ENCODE measurements at places on chromosomes 2 and 18. TPM values are rescaled to one million over a fixed set of nuclear protein-coding genes. Genes with fewer than 3 reads are reported as not detected.

- peaks cover 2% of the 10 kb centered on the region for H3K27me3 ChIP-seq
- DNase-seq: no peak
- no peak overlapping the region for H3K27ac ChIP-seq
These were observed 149.4 kb downstream of the TNS1 start for GRCh38 chr2:217853301-217853881.

DNA sequence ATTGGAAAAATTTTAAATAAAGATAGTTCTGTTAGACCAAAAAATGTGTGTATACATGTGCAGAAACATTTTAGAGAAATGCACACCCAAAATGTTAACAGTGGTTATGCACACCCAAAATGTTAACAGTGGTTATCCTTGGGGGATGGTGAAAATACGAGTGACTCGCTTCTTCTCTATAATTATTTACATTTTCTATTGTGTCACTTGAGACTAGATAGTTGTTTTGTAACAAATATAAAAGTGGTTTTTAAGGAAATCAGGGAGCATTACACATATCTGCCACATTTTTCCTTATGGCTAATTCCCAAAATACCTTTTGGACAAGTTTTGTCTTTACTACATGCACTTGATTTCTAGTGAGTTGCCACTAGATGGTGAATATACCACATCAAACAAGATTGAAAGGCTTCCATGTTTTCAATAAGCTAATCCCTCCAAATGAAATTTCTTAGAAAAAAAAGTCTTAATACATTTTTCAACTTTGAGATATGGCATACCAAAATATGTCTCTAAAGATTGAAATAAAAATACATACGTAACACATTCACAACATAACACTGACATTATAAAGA is 9.0 kb upstream of the HIBCH start:
- H3K27me3 ChIP-seq: peaks cover 10% of the 10 kb centered on the region
- no peak overlapping the region for H3K27ac ChIP-seq
- no peaks in the 10 kb centered on the region for H3K36me3 ChIP-seq
- DNase-seq: no peak
- no peak overlapping the region for H3K4me3 ChIP-seq
- H3K4me1 ChIP-seq: no peaks in the 10 kb centered on the region

GRCh38 chr2:929011-929735 is 21.5 kb upstream of the SNTG2 start:
- no peak overlapping the region for H3K27ac ChIP-seq
- H3K36me3 ChIP-seq: no peaks in the 10 kb centered on the region
- H3K4me3 ChIP-seq: no peak overlapping the region

GRCh38 chr2:167508709-167509108 is 620.4 kb downstream of the XIRP2 start:
- no peaks in the 10 kb centered on the region for H3K4me1 ChIP-seq
- H3K27me3 ChIP-seq: no peaks in the 10 kb centered on the region
- DNase-seq: no peak
- no peak overlapping the region for H3K27ac ChIP-seq
- H3K36me3 ChIP-seq: no peaks in the 10 kb centered on the region
- no peak overlapping the region for H3K4me3 ChIP-seq

DNA sequence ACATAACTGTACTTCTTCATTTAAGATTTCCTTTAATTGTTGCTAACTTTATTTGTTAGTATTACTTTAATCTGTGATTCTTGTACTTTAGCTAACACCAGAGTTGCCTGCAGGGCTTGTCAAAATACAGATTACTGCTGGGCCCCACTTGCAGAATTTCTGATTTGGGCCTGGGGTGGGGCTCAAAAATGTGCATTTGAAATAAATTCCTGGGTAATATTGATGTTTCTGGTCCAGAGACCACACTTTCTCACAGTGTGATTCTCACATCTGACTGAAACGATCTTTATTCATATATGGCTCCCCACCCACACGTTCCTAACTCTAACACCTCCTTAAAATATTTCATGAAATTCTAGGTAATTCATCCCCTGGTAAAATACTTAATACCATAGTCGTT is 452.6 kb upstream of the ACVR2A start:
- peaks cover 3% of the 10 kb centered on the region for H3K27me3 ChIP-seq
- H3K27ac ChIP-seq: no peak overlapping the region
- no peak for DNase-seq
- H3K4me3 ChIP-seq: no peak overlapping the region

DNA sequence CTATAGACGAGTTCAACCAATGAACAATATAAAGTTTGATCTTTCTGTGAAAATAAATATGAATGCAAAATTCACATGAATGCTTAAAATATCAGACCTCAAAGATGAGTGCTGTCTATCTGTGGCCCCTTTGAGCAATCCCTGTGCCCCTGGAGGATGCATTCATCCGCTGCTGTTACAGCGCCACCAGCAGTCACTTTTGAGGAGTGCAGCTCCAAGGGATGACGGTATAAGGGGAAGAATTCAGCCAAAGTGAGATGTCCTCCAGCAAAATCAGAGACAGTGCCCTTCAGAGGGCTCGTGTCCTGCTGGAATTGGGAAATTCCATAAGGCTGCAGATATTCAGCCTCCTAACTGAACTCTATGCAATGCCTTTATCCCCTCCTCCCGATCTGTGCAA is 12.0 kb upstream of the CHRNA1 start:
- no peak overlapping the region for H3K4me3 ChIP-seq
- no peaks in the 10 kb centered on the region for H3K27me3 ChIP-seq
- peak; percentile 44 for DNase-seq
- no peak overlapping the region for H3K27ac ChIP-seq

DNA sequence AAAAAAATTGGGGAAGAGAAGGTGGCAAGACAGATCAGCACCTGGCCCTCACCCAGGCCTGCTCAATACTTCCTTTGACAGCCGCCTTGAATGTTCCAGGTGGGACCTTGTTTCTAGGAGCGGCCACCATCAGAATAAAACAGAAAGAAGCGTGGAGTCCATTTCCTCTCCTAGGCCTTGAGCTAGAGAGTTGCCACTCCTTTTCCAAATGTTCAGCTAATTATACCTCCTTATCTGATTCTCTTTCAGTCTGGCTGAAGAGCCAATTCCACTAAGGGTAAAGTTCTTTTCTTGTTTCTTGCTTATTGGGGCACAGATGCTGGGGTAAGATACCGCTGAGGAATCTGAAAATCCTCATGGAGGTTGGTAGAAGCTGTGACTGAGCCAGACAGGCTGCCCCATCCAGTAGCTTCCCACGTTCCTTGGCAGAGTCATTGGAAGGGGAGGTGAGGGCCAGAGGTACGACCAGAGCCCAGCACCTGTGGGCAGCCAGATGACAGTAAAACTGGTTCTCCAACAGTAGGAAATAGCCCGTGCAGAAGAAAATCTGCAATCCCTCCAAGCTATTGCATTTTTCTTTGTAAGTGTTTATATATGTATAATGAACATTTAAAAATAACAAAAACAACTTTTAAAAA is 51.5 kb downstream of the PLB1 start:
- DNase-seq: no peak
- H3K27me3 ChIP-seq: no peaks in the 10 kb centered on the region
- H3K4me1 ChIP-seq: peaks cover 22% of the 10 kb centered on the region
- H3K27ac ChIP-seq: no peak overlapping the region
- no peaks in the 10 kb centered on the region for H3K36me3 ChIP-seq

- no peaks in the 10 kb centered on the region for H3K27me3 ChIP-seq
- peaks cover 85% of the 10 kb centered on the region for H3K4me1 ChIP-seq
- H3K4me3 ChIP-seq: no peak overlapping the region
- peak overlapping the region; percentile 83 for H3K27ac ChIP-seq
- peaks cover 37% of the 10 kb centered on the region for H3K36me3 ChIP-seq
- DNase-seq: no peak
These were observed 29.2 kb downstream of the ANKRD44 start for GRCh38 chr2:197281421-197281820.

- no peaks in the 10 kb centered on the region for H3K36me3 ChIP-seq
- no peak overlapping the region for H3K27ac ChIP-seq
- no peak overlapping the region for H3K4me3 ChIP-seq
- DNase-seq: peak; percentile 32
- peaks cover 39% of the 10 kb centered on the region for H3K27me3 ChIP-seq
These were observed 38.5 kb upstream of the ATP8B1 start for GRCh38 chr18:57841568-57841967.

DNA sequence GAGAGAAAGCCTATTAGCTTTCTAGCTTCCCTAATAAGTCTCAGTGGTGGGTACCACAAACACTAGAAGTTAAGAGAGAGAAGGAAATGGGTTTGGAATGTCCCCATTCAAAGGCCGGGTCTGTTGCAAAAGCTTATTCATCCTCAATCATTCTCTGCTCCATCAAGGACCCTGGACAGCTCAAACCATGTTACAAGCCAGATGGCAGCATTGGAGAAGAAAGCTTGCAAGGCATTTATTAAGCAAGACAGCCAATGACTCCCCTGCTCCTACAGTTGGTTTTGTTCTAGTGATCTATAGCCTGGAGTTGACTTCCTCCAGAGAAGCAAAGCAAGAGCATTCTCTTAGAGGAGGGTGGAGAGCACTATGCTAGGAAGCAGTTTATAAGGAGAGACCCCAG is 86.9 kb upstream of the LMAN1 start:
- DNase-seq: no peak
- H3K27ac ChIP-seq: no peak overlapping the region
- H3K4me1 ChIP-seq: no peaks in the 10 kb centered on the region
- peaks cover 11% of the 10 kb centered on the region for H3K27me3 ChIP-seq
- no peak overlapping the region for H3K4me3 ChIP-seq

DNA sequence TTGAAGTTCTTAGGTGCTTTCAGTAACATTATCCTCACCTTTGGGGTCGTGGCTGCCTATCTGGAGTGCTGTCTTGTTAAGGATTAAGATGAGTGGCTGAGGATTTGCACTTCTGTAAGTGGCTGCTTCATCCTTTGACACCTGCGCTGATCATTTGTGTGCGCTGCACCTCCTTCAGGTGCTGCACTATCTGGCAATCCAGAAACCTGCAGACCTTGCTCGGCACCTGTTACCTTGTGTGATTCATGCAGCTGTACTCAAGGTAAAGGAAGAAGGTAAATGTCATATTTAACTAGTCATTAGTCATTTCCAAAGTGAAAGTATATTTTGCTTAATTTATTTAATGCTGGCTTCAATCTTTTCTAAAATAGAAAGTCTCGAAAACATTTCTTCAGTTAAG is 110.3 kb downstream of the RAB3GAP1 start:
- H3K36me3 ChIP-seq: peaks cover 41% of the 10 kb centered on the region
- no peaks in the 10 kb centered on the region for H3K27me3 ChIP-seq
- DNase-seq: no peak
- peaks cover 10% of the 10 kb centered on the region for H3K4me1 ChIP-seq

DNA sequence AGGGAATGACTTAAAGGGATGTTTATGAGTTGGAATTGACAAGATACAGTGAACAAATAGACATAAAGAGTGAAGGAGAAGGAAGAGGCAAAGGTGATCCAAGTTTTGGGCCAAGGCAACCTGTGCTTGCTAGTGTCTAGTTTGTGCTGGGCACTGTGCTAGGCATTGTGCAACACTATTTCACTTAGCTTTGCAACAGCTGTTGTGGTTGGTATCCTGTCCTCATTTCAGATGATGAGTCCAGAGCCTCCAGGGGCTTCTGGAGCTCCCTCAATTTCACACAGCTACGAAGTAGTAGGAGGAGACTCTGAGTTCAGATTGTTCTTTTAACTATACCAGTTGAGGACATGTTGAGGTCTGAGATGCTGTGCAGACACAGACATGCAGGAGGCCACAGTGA is 18.1 kb upstream of the LOXHD1 start:
- H3K4me3 ChIP-seq: no peak overlapping the region
- no peak for DNase-seq
- H3K27ac ChIP-seq: no peak overlapping the region
- peaks cover 2% of the 10 kb centered on the region for H3K27me3 ChIP-seq
- no peaks in the 10 kb centered on the region for H3K36me3 ChIP-seq

DNA sequence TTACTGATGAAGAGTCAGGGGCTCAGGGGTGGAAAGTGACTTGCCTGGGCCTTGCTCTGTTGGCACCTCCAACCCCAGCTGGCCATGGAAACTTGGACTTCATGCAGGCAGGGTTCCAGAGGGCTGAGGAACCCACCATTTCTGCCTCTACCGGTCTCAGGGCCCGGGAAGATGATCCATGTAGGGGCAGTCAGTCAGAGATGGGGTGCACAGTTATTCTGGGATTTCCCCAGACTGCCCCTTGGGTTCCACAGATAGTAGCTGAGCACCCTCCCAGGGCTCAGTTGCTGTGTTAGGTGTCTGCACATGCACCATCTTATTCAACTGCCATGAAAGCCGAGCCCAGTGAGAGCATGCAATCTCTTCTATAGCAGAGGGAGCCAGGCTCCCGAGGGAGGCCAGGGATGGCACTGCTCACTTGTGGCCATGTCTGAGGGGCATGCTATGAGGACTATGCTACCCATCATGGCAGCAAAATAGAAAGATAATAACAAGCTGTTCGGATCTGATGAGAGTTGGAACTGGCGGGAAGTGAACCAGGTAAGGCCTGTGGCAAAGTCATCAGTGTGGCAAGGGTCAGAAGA is 37.3 kb downstream of the RHOB start:
- peaks cover 2% of the 10 kb centered on the region for H3K27me3 ChIP-seq
- H3K27ac ChIP-seq: no peak overlapping the region
- no peaks in the 10 kb centered on the region for H3K36me3 ChIP-seq

DNA sequence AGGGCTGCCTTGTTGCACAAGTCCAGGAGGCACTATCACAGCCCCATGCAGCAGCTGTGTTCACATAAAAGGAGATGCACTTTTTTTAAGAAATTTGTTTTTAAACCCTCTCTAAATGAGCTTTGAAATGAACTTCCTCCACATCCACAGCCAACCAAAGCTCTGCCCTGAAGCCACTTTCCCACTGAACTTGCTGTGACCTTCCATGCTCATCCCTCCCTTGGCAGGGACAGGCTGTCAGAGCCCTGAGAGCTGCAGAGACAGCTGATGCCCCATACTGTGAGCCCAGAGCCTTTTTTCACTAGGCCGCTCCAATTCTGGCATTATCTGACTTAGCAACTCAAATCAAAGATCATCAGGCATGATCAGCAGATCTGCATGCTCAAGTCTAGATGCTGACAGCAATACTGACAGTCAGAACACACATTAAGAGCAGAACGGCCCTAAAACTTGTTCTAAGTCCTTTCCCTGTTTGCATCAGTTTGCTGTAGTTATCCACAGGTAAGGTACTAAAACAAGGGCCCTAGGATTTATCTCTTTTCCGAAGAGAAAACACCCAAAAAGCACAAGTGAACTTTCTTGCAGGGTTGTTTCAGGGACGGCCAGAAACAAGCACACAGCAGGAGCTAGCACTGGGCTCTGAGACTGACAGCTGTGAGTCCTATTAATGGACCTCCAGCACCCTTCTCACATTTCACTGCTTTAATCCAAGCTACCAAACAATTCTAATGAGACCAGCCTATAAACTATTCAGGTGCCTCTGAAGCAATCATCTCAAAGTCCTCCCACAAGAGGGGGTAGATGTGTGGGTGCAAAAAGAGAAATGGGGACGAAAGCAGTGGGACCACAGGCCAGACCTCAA is 34.9 kb downstream of the RNU4ATAC start:
- no peak for DNase-seq
- H3K4me1 ChIP-seq: peaks cover 69% of the 10 kb centered on the region
- peaks cover 15% of the 10 kb centered on the region for H3K36me3 ChIP-seq
- no peak overlapping the region for H3K27ac ChIP-seq
- no peak overlapping the region for H3K4me3 ChIP-seq
- no peaks in the 10 kb centered on the region for H3K27me3 ChIP-seq

The MSTN gene
- not detected for total RNA-seq

The POTEJ gene
- not detected for total RNA-seq

The SEMA4C gene
- total RNA-seq: 7.5 TPM

The TSPYL6 gene
- not detected for total RNA-seq

The IL1R1 gene
- total RNA-seq: 20.8 TPM

The RGPD3 gene
- total RNA-seq: 0.05 TPM

Data from activated CD4-positive, alpha-beta T cell treated with anti-CD3 and anti-CD28 coated beads for 36 hours (primary cell).